ENCODE measurements at places on chromosomes 1 and 21. TPM values are rescaled to one million over a fixed set of nuclear protein-coding genes. Genes with fewer than 3 reads are reported as not detected.

NMNAT1 gene
- total RNA-seq: 5.7 TPM

WDR77 gene
- total RNA-seq: 52.0 TPM

FCRL1 gene
- not detected for total RNA-seq

TMEM82 gene
- not detected for total RNA-seq

ADAMTS5 gene
- total RNA-seq: under 0.01 TPM

SPOCD1 gene
- 6.2 TPM for total RNA-seq

RHBDL2 gene
- not detected for total RNA-seq

USP48 gene
- total RNA-seq: 75.3 TPM

TDRKH gene
- total RNA-seq: 1.7 TPM

A3GALT2 gene
- total RNA-seq: not detected

FBXO28 gene
- 35.3 TPM for total RNA-seq

C8B gene
- not detected for total RNA-seq

MIXL1 gene
- not detected for total RNA-seq

AVPR1B gene
- total RNA-seq: not detected

C1QC gene
- not detected for total RNA-seq

NHLH1 gene
- total RNA-seq: not detected

FCMR gene
- 11.0 TPM for total RNA-seq

S100A12 gene
- total RNA-seq: not detected

STIL gene
- 13.8 TPM for total RNA-seq

CYP4A11 gene
- not detected for total RNA-seq

KRTAP6-3 gene
- total RNA-seq: not detected

FMO1 gene
- not detected for total RNA-seq
